ENCODE measurements at places on chromosomes 6 and 20.

- no peak for DNase-seq
Observed at GRCh38 chr20:5734602-5735001, 15.6 kb upstream of the SHLD1 start.

DNA sequence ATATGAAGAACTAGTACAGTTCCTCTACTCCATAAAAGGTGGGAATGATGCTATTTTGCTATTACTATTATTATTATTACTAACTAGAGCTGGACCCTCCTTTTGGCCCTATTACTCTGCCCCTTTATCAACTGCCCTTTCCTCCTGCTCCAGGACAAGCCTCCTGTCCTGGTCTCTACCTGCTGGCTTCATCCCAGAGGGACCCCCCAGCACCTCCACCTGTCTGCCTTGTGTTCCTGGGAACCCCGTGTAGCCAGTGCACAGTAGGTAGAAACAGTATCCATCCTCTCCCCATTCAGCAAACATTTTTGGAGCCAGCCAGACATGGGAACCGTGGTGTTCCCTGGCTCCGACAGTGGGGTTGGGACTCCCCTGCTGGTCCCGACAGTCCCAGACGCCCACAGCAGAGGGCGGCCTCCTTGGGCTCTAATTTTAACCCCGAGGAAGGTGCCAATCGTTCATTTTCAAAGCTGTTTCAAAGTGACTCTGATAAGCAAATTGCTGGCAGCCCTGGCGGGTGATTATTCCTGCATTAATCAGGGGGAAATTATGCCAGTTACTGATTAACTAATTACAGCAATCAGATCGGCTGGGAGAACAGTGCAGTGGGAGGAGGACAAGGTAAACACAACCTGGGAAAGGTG is 44.2 kb upstream of the MDGA1 start:
- DNase-seq: no peak

DNA sequence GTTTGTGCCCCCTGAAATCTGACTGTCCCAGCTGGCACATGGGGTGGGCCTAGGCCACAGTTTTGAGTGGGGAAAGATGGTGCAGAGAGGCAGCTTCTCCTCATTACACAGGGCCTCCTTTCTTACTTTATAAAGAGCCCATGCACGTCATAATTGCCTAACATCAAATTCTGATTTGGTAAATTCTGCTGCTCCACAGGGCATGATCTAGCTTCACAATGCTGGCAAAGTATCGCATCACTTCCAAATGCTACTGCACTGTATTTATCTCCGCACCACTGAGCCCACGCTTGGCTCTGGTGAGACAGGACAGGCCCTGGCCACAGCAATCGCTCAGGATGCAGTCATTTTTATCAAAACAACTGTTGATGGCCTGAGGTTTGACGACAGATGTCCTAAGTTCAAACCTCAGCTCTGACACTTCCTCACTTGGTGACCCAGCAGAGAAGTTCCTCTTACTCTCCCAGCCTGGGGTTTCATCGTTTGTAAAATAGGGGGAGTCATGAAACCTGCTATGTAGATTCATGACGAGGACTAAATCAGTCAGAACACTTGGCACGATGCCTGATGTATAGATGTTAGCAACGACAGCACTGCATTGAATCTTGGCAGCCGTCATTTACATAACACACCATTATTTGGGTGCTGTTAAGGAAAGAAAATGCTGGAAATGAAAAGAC is 187.9 kb downstream of the TTLL2 start:
- no peak for DNase-seq

DNA sequence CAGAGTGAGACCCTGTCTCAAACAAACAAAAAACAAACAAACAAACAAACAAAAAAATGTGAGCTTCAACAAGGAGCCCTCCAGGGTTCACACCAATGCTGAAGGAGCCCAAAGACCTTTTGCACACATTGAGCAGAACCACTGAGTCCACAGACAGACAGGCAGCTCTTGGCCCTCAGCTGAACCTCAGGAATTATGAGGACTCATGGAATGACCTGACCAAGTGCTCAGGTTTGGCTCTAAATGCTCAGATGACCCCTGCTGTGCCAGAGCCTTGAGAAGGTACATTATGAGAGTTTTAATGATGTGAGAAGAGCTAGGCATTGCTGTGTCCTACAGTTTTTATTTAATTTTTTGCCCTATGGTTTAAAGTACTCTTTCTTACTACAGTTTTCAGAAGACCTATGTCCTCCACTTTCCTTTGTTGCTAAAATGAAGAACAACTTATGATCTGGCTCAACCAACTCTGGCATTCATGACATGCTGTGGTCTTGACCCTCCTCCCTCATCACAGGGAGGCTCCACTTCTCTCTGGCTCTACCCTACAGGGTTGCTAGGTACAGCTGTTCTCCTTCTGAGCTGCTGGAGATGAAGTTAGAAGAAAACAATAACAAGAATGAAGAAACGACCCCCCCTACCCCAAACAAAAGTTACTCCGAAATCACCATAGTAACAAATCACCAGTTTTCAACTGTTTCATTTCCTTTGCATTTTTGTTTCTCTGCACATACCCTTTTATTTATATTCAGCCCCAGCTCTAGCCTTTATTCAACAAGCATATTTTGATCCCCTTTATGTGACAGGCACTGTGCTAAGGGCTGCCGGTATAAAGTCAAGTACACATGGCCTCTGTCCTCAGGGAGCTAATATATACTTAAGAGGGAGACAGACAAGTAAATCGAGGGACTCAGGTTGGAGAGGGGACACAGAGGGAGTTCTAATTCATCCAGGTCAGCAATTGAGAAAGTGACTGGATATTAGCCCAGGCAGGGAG is 128.7 kb upstream of the TRAF3IP2 start:
- DNase-seq: no peak

DNA sequence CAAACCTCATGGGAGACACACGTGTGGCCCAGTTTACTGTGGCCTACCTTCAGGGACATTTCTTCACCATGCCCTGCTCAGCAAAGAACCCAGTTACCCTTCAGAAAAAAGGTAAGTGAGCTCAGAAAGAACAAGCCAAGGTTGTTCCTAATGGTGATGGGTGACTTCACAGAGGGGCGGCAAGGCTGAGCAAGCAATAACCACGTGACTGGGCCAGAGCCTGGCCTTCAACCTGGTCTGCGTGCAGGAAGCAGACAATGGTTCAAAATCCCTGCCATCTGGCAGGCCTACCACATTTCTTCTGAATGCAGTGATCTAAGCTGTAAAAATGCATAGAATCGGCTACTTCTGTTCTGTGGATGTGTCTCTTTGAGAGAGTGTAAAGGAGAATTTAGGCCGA is 115.5 kb upstream of the CST7 start:
- DNase-seq: no peak

- no peak for DNase-seq
Observed at GRCh38 chr20:49945701-49946477, 9.7 kb downstream of the RNF114 start.

DNA sequence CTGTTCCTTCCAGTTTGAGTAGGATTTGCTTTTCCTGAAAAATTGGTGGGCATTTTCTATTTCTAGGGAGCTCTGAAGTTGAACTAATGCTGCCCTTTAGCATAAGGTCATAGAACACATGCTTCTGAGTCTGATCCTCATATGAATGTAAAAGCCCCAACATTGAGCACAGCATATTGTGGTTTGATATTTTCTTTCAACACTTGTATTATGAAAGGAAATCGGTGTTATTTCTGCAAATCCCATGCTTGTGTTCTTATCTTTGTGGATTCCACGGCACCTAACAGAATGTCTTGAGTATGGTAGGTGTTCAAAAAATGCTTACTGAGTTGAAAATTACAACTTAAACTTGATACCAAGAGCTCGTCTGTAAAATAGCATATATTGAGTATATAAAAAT is 85.8 kb downstream of the TRMT11 start:
- no peak for DNase-seq

- DNase-seq: no peak
Observed at GRCh38 chr6:111845441-111845871, 27.8 kb downstream of the FYN start.

- DNase-seq: no peak
Observed at GRCh38 chr6:169622618-169623017, 79.2 kb downstream of the WDR27 start.

DNA sequence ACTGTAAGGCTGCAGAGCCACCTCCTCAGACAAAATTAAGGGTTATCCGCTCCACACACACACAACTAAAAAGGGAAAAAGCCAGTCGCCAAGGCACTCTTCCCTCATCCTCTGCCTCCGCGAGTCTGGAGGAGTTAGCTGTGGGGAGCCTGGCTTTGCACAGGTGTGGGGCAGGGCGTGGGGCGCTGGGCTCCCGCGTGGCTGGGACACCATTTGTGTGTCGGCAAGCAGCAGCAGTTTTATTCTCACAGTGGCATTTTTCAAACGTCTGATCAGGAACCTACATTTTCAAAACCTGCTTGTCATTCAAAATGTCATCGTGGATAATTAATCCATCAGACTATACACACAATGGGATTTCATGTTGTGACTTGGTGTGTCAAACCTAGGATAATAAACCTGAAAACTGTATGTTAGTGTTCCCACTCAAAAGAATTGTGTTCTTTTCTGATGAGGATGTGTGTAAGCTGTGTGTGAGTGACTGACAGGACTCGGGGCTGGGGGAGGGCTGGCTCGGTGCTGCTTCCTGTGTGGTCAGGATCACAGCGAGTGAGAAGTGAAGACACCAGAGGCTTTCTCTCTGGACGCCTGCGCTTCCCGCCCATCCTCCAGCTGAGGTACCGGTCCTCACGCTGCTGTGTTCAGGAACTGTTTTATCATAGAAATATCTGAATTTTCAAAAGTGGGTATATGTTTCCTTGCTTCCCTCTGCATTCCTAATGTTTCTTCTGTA is 83.1 kb downstream of the IRF4 start:
- no peak for DNase-seq

GRCh38 chr6:76862936-76863335 is 600.4 kb downstream of the HTR1B start:
- DNase-seq: no peak

DNA sequence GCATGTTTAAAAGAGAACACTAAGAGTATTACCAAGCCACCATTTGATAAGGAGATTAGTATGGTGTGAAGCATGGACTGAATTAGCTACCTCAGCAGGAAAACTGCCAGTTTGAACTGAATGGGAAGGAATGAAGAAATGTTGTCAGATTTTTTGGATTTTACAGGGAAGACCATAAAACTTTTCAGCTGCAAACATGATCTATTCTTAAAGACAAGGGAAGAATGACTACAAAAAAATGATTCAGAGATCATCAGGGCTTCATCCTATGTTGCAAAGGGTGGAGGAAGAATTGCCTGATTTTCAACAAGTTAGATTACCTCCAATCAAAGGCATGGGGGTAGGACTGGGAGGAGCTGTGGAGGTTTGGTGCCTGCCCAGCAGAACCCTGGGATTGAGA is 49.3 kb upstream of the MTRF1L start:
- no peak for DNase-seq

GRCh38 chr6:43634702-43635303 is 837 bp upstream of the MAD2L1BP start:
- DNase-seq: no peak

DNA sequence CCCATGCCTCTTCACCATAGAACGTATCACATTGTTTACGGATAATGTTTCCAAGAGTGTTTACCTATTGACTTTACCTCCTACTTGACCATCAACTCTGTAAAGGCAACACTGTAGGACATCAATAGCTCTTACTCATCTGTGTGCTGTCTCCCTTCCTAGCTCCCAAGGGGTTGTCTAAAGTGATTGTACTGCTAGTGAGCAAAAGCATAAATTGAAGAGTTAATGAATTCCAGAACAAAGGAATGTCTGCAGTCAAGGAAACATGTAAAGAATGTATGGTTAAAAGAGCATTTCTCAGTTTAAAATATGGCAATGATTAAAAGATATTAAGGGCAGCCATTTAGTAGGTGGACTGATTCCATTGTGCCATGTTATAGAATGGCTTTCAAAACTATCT is 985.4 kb downstream of the TBC1D32 start:
- DNase-seq: no peak

- DNase-seq: no peak
Observed at GRCh38 chr6:47473791-47474346, 3.7 kb upstream of the CD2AP start.

DNA sequence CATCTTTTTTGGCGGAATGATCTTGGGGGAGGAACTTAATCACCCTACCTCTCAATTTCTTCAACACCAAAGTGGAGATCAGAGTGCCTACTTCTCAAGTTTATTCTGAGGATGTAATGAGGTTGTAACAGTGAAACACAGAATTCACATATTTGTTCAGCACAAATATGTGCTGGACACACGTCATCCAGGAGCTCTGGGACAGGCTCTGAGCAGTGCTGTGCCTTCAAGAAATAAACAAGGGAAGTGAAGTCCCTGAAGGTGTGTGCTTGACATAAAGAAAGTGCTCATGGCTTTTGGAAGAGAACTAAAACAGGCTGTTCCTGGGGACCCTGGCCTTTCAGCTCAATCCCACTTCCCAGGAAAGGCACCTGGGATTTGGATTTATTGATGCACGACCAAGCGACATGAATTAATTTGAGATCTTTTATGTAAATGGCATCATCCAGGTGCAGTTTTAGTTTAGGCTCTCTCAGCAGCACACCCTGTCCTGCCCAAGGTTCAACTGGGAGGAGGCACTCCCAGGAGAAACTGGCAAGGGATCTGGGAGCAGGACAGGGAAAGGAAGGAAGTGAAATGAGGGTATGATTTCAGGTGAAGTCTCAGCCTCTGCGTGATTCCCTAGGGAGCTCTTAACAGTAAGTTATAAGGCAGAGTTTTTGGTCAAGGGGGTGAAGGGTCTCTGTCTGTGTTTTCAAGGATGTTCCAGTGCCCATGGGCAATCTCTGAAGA is 211.0 kb downstream of the FOXA2 start:
- no peak for DNase-seq

- no peak for DNase-seq
Observed at GRCh38 chr6:89034586-89035251, 45.8 kb upstream of the PNRC1 start.

DNA sequence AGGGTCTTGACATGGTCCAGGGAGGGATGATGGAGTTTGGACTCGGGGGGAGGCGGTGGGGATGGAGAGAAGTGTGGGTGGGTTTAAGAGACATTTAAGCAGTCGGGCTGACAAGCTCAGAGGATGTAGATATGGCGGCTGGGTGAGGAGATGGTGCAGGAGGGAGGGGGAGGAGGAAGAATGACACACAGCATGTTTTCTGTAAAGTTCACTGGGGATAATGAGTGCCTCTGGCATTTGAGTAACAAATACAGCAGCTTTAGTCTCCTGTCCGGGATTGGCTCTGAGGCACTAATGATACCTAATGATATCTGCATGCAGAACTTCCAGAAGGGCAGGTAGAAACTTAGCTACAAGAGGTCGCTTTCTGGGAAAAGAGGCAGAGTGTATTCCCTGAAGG is 107.8 kb downstream of the DHX35 start:
- no peak for DNase-seq

- no peak for DNase-seq
Observed at GRCh38 chr6:63676412-63677114, 41.0 kb downstream of the PHF3 start.

DNA sequence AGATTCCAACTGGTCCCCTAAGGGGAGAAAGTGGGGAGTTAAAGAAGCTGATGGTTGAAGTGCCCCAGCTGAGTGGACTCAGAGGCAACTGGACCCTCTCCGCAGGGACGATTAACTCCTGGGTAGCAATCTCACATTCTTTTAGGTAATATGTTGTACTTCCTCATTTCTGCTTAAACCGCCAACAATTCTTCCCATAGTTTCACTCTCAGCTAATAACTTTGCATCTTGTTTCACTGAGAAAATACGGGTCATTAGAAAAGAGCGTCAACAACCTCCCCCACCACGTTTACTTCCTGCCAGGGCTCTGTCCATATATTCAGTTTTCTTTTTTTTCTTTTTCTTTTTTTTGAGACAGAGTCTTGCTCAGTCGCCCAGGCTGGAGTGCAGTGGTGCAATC is 39.5 kb upstream of the CHD6 start:
- DNase-seq: no peak

- DNase-seq: no peak
Observed at GRCh38 chr6:16238963-16239797, 793 bp downstream of the GMPR start.
